ENCODE measurements at places on chromosomes 13 and 19.

DNA sequence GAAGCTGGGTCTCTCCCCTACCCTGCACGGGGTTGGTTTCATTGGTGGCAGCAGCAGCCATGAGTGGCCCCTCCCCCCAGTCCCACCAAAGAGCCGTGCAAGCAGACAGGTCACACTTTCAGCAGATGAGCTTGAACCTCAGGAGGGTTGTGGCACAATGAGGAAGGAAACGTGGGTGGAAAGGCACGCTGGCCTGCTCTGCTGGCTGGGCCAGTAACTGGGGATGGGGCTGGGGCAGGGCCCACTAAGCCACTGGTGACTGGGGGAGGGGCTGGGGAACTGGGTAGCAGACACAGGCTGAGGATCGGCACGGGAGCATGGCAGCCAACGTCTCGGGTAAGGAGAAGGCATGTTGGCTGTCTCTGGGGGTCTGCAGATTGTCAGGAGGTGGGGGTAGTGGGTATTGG lies at the start of gene P2RY11:
Gene P2RY11 (plus strand): TSS at position 289 of the 407 bp plus-strand sequence. CDS start 29 bp downstream, at position 318.
- no peak for DNase-seq

DNA sequence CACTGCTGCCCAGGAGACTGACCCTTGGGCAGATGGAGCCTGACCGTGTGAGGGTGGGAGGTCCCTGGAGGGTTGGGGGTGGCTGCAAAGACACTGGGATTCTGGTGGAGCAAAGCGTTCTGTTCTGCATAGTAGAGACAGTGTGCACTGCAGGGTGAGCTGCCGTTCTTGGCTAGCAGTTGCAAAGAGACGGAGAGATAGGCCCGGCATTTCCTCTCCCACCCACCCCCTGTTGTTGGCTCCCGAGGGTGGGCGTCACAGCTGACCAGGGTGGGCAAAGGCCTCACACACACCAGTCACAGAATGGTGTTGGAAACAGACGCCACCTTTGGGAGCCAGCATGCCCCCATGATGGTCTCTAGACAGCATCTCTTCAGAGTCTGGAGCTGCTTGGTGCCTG lies 11.4 kb downstream of the TMEM255B start:
- no peak for DNase-seq

GRCh38 chr13:106874323-106874722 lies 306.4 kb upstream of the ARGLU1 start:
- DNase-seq, result no peak

DNA sequence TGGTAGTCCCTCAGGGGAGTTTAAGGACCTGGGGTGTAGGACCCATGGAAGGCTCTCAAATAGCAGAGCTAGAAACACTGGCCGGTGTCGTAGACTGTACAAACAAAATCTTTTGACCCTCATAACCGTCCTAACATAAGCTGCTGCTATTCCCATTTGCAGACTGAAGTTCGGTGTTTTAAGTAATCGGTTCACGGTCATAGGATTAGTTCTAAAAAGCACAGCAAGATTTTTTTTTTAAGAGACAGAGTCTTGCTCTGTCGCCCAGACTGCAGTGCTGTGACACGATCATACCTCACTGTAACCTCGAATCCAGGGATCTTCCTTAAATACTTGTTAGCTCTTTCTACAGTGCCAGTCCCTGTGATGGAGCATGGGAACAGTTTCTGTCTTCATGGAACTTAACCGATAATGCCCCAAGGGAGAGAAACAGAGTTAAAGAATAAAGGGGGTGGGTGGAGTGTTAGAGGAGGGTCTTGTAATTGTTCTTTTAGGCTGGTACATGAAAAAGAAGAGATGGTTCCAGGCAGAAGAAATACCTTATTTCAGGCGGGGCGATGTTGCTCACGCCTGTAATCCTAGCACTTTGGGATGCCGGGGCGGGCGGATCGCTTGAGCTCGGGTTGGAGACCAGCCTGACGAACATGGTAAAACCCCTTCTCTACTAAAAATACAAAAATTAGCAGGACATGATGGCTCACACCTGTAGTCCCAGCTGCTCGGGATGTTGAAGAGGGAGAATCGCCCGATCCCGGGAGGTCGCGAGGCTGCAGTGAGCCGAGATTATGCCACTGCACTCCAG lies 475 bp upstream of the ZC3H4 start:
- DNase-seq, result no peak

GRCh38 chr13:94515374-94515773 lies 35.9 kb upstream of the DCT start:
- no peak for DNase-seq

DNA sequence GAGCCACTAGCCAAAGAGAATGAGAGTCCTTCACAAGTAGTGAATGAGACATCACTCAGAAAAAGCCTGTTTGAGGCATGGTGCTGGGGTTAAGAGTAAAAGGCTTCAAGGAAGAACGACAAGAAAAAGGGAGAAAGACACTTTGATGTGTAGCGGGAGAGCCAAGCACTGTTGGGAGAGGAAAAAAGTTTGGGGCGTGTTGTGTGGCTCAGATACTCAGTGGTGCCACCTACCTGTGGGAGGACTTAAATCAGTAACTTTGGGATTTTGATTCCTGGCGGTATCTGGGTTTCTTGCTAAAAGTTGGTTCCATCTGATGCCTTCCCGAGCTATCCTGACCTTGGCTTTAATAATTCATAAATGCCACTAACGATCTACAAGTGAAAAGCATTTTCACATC lies 12.3 kb downstream of the ELSPBP1 start:
- DNase-seq, result no peak

DNA sequence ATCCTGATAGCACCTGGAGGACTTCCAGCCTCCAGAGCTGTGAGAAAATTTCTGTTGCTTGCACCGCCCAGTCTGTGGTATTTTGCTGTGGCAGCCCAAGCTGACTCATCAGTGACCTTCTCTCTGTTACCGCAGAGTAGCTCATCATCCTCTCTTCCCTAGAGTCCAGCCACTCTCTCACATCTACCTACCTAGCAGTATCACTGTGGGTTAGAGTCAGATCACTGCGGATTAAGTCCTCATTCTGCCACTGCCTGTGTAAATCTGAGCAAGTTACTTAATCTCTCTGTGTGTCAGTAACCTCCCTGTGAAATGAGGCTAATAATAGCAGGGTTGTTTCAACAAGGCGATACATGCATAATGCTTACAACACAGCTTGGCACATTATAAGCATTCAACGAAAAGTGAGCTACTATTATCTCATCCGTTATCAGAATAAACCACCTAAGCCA lies 40.3 kb upstream of the USPL1 start:
- DNase-seq, result no peak

DNA sequence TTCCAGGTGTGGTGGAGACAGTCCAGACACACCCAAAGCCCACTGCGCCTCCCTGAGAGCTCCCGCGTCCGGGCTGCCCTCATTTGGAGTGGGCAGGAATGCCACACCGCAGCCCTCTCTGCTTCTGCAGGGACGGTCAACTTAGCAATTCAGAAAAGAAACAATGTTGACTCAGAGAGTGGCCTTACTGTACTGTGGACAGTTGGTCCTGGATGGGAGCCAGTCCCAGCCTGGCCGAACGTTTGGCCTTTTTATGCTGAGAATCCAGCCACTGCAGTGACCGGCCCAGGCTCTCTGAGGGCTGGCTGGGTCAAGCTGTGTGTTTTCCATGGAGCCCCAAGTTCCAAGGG lies 7.2 kb downstream of the GAS6 start:
- DNase-seq, result no peak

DNA sequence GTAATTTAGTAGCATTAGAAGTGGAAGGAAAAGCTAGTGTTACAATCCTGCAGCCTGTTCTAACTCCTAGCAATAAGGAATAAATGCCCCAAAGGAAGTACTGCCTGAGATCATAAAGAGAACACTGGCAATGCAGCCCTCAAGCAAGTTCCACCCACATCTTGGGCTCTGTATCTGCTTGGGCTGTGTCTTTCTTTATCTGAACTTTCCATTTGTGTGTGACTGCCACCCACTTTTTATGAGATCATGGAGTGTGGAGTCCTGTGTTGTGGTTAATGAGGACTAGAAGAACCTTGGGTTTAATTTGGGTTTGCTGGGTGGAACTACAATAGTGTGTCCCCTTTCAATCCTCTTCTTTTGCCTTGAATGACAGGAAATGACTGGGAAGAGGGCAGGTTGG lies 38.2 kb downstream of the RFXAP start:
- DNase-seq, result no peak

GRCh38 chr13:39105110-39105509 lies 66.9 kb downstream of the NHLRC3 start:
- DNase-seq, result peak; percentile 88

- DNase-seq, result no peak
These were observed 7.3 kb upstream of the RANBP3 start for GRCh38 chr19:5985098-5985783.

- DNase-seq, result no peak
These were observed 1.0 kb downstream of the TMEM59L start for GRCh38 chr19:18613589-18614234.

- DNase-seq, result no peak
These were observed 2549.4 kb downstream of the PCDH9 start for GRCh38 chr13:64680739-64681138.

- no peak for DNase-seq
These were observed 279.3 kb downstream of the DCLK1 start for GRCh38 chr13:35851881-35852280.

GRCh38 chr19:41447732-41448332 lies 4.9 kb downstream of the ERICH4 start:
- DNase-seq, result no peak

- no peak for DNase-seq
These were observed 322.6 kb downstream of the SHISA2 start for GRCh38 chr13:25729201-25729600.

GRCh38 chr13:113203507-113204377 lies 4.7 kb downstream of the PCID2 start:
- no peak for DNase-seq

DNA sequence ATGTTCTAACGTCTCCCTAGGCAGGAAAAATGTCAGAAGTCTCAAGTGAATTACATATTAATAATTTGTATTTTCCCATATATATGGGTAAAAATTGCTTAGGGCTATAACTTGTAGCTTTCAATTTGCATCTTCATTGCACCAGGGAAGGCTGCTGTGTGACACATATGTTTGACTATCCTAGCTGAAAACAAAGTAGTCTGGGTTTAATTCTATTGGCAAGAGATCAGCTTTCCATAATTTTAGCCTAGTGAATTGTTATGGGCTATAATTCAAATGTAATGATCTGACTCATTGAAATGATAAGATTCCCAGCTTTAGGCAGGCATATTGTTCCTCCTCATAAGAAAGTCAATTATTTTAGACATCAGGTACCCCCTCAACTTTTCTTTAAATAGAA lies 553.1 kb downstream of the DCT start:
- no peak for DNase-seq

- DNase-seq, result no peak
These were observed 14.3 kb downstream of the ERICH4 start for GRCh38 chr19:41457241-41457640.
